ENCODE measurements at places on chromosomes 16 and 17.

DNA sequence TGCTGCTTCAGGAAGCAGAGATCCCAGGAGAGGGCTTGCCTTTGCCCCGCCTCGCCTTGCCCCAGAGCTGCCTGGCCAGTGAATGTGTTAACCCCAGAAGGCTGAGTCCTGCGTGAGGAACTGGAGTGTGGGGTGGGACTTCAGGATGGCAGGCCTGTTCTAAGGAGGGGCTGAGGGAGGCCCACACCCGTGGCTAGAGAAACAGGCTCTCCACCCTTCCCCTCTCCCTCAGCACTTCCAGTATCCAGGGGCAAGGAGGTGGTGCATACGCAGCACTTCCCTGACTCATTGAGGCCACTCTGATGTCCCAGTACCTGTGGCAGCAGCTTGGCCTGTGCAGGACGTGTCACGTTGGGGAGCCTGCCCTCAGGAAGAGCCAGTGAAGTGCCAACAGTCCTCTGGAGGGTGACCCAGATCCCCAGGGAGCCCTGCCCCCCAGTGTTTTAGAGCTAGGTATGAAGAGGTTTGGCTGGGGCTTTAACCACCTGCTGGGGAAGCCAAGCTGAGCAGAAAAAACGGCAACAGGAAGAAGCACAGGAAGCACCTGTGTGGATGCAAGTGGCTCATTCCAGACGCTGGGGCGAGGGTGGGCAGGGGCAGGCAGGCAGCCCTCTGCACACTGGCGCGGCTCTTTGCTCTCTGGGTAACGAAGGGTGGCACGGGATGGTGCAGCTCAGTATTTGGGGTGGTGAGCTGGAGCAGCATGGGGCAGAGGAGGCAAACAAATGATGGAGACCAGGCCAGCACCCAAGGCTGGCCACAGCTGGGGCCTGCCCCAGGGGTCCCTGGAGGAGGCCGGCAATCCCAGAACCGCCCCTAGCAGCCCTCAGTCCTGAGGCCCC, 14.7 kb upstream of the CTCF start:
- DNase-seq: no peak

GRCh38 chr16:8679151-8679550, 4.7 kb downstream of the ABAT start:
- no peak for DNase-seq

DNA sequence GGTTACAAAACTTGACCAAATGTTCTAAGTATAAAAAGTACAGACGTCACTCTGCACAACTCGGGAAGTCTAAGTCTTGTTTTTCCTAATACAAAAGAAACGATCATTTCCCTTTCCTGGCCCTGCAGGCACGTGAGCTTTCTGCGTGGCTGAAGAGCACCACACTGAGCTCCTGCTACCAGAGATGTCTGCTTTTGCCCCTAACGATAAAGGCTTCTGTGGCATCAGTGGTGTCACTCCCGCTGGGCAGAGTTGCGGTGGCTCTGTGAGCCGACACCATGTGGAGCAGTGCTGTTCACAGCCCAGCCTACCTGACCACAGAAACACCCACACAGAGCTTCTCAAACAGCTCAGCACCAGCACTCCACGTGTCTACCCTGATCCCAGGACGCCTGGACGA, 20.5 kb downstream of the EMC8 start:
- DNase-seq: no peak

DNA sequence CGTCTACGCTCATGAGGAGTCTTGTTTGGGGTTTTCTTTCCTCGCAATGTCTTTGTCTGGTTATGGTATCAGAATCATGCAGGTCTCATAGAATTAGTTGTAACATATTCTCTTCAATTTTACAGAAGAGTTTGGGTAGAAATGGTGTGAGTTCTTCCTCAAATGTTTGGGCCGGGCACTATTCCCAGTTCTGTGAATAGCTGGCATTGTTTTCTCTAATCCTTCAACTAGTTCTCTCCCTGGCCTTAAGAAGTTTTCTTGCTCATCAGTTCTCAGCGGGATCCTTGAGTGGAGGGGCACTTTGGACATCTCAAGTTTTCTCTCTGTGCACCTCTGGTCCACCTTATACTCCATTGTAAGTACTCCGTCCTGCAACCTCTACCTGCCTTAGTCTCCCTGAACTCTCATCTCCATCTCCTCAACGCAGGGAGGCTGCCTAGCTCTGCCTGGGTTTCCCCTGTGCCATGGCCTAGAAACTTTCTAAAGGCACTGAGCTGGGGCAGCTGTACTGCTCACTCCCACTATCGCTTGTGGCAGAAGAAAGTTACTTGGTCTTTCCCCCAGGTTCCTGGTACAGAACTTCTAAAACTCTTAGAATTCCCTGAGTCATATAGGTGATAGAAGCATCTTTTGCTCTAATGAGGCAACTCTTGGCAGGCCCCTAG, 16.9 kb downstream of the NSMCE1 start:
- DNase-seq: no peak

DNA sequence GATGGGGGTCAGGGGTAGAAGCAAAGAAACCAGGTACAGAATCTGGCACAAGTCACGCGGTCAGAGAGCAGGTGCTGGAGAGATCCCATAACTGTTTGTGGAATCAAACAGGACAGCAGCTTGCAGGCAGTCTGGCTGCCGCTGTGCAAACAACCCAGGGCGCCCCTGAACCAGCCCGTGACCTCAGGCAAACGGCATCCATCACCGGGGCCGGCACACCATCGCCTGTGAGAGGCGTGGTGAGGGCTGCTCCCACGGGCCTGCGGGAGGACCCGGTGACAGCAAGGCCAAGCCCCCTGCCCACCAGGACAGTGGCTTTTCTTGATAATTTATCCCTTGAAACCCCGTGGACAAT, 47.9 kb downstream of the CBFA2T3 start:
- no peak for DNase-seq

- no peak for DNase-seq
These were observed at the start of gene IGFBP4 for GRCh38 chr17:40443196-40443987. Gene IGFBP4 (plus strand): TSS chr17:40443450. CDS start chr17:40443736, 286 bp downstream.

DNA sequence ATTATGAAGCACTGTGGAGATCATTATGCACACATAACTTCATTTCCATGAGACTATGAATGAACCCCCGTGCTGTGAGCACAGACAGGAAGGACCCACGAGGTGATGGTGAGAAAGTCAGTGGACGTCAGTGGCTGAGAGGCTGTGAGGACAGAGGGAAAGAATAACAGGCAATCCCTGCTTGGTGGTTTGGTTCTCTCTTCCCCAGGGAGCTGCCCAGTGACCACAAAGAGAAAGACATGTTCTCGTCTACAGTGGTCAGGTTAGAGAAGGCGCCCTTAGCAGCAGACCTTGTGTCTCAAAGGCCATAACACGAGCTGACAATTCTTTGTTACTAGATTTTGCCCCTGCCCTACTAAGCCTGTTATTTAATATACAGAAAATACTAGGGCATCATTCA, 609.2 kb downstream of the TOX3 start:
- DNase-seq: no peak

DNA sequence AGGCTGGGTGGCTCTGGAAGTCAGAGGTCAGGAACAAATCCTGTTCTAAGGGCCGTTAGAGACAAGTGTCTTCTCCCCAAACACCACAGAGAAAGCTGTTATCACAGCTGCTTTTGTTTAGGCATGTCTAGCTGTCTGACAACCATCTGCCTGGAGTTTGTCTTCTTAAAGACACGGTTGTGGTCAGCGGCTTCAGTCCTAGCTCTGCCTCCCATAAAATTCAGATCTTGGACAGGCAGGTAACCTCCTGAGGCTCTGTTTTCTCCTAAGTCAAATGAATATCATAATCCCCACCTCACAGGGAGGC, 2.3 kb upstream of the ITGA3 start:
- DNase-seq: no peak

- no peak for DNase-seq
These were observed 18.3 kb downstream of the TEKT3 start for GRCh38 chr17:15323131-15323530.

DNA sequence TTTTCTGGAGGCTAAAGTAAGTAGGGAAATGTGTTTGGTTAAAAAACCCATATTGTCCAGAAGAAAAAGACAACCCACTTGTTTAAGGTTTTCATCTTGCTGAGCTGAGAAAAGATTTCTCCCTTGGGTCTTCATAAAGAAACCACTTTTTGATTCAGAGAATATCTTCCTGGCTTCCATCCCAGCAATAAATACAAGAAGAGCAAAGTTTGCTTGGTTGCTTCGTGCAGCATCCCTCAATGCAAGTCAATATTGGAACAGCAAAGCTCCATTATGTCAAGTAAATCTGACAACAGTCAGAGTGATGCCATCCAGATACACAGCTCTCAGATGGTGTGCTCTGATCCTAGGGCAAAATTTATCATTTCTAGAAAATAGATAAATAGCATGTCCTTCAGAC, 118.9 kb upstream of the PIRT start:
- DNase-seq: no peak

DNA sequence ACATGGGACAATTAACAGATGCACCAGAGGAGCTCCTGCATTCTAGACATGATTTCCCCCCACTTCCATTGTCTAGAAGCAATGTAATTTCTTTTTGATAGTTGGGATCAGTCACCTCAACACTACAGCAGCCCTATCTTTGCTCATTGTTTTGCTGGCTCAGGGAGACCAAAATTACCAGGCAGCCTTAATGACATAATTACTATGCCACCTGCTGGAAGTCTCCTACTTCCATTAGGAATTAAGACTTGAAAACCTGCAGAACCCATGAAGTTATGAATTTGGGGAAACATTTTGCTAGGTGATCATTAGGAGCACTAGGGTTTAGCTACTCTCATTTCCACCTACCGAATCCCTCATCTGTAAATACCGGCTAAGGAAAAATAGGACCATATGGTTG, 312.0 kb upstream of the CA10 start:
- no peak for DNase-seq

- no peak for DNase-seq
These were observed 35.7 kb upstream of the SSTR5 start for GRCh38 chr16:1036726-1037393.

GRCh38 chr17:50575581-50576210, 15.2 kb downstream of the CACNA1G start:
- DNase-seq: no peak

DNA sequence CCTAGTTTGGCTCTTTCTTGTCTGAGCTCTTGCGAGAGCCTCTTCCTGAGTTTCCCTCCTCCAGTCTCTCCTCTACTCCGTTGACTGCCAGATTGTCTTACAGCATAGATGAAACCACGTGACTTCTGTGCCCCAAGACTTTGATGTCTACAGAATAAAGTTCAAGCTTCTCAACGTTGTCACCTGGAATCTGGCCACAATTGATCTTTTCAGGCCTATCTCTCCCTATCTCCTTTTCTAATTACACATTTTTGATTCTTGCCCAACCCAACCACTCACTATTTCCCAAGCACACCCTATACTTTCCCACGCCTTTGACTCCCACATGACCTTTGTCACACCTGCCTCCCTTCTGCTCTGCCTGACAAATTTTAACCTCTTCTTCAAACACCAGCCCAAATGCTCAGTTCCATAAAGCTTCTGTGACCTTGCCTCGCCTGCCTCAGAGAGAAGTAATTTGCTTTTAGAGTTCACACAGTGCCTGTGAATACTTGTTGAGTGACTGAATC, 52.4 kb upstream of the PMFBP1 start:
- DNase-seq: no peak

DNA sequence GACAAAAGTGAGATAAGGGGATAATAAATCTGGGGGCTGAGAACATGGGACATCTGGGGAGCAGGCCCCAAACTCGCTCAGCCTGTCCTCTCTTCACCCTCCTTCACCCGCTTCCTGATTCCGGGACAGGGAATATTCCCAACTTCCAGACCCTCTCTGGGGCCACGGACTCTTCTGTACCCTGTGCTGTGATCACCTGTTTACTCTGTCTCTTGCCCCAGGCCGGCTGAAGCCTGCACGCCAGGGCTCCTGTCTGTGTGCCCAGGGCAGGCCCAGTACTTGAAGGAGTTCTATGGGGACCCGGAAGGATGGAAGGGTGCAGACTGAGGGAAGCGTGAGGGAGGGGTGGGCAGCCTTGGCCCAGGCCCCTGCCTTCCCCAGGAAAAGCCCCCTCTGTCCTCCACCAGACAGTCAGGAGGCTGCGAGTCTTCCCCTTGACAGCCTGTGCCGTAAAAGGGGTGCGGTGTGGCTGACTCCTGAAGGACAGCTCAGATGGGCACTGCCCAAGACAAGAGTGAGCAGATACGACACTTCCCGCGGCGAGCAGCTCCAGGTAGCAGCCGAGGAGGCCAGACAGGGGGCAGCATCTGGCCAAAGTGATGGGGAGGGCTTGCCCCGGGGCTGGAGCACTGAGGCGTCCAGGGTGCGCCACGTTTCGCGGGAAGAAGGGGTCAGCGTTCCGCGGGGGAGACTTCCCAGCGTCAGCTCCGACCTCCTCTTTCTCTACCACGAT, 1.0 kb upstream of the CCNF start:
- DNase-seq: no peak

DNA sequence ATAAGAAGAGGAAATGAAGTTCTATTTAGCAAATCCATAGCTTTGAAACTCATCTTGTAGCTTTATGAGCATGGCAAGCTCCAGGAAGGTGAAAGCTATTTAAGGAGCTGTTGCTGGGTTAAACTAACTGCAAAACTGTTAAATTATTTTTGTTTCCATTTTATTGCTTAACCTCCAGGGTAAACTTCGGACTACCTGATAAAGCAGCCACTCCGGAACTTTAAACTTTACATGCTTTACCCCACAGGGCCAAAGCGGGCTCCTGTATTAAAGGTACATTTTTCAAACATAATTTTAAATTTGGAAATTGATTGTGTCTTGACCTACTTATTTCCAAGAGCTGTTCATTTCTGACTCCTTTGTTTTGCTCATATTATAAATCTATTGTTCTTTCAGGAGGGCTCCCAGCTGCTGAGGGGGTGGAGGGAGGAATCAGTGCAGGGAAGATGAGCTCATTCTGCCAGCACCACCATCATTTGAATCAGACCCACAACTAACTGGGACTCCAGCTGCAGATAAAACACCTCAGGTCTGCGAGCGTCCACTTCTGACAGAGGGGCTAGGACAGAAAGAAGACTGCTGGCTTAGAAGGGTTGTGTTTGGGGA, 157.9 kb downstream of the IRX3 start:
- no peak for DNase-seq

DNA sequence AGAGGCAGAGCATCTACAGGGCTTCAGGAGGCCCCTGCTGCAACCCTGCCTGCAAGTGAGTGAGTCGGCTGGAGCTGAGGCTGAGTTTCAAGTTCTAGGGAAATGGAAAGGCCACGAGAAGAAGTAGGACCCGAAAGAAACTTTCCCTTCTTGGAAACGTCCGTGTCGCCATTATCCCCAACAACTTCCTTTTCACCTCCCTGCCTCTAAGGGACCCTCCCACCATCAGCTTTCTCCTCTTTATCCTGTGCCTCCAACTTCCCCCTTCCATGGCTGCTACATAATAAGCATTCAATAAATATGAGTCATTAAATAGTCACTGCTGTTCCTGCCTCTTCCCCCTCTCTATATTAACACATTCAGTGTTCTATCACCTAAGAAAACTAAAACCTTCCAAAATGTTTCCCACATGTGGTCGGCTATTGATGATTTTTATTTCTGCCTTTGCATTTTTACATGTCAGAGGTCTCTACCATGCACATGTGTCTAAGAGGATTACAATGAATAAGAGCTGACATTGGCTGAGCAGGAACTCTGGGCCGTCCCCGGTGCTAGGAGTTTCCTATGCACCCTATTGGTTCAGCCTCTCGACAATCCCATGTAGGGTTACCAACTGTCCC, 115.9 kb upstream of the TNRC6C start:
- DNase-seq: no peak

All from GM04504 (cell line).